ENCODE measurements at places on chromosomes 2 and 18. TPM values are rescaled to one million over a fixed set of nuclear protein-coding genes. Genes with fewer than 3 reads are reported as not detected.

CROCC2 gene
- under 0.01 TPM for total RNA-seq

ABHD1 gene
- total RNA-seq, result not detected

LYPD6 gene
- total RNA-seq, result 0.13 TPM

GPR39 gene
- 7.5 TPM for total RNA-seq
